ENCODE measurements at places on chromosomes 12 and 14. TPM values are rescaled to one million over a fixed set of nuclear protein-coding genes. Genes with fewer than 3 reads are reported as not detected.

- no peak for DNase-seq
- no peaks in the 10 kb centered on the region for H3K27me3 ChIP-seq
- no peak overlapping the region for H3K4me3 ChIP-seq
- no peak overlapping the region for H3K27ac ChIP-seq
- H3K36me3 ChIP-seq = no peaks in the 10 kb centered on the region
These were observed 550.9 kb downstream of the BCL11B start for GRCh38 chr14:98721061-98721460.

DNA sequence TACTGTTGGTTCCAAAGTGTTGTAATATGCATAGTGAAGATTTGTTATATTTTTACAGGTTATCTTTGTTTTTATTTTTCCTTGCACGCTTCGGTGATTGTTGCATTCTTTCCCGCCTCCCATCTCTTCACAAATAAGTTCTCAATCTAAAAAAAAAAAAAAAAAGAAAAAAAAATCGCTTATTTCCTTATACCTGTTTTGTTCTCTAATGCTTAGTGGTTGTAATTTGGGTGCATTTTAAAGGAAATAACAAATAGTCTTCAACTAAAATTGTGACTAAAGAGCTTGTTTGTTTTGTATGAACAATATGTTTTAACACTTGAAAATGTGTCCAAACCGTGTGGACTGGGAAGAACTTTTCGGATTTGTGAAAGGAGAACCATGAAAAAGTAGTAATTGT, 1.5 kb downstream of the CAND1 start:
- no peak for DNase-seq
- no peaks in the 10 kb centered on the region for H3K27me3 ChIP-seq
- peaks cover 37% of the 10 kb centered on the region for H3K4me1 ChIP-seq
- H3K27ac ChIP-seq = peak overlapping the region; percentile 91

DNA sequence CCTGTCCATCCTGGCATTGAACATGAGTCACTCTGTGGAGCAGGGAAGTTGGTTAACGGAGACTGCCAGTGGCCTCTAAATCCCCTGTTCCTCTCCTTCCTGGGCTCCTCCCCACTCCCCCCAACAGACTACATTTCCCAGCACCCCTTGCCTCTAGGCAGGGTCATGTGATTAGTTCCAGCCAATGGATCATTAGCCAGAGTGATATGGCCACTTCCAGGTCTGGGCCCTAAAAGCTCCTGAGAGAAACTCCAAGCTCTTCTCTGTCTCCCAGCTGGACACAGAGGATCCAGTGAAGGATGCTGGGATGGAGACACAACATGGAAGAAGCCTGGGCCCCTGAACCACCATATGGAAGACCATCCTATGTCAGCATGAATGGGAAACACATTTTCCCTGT, 54.4 kb upstream of the RFLNA start:
- no peak overlapping the region for H3K27ac ChIP-seq
- no peak overlapping the region for H3K4me3 ChIP-seq
- no peaks in the 10 kb centered on the region for H3K4me1 ChIP-seq
- DNase-seq = no peak
- H3K36me3 ChIP-seq = no peaks in the 10 kb centered on the region

Gene PPP1R1A
- not detected for total RNA-seq

Gene KLHL28
- total RNA-seq = 50.2 TPM

Gene LALBA
- total RNA-seq = not detected
